NAMALWA (cell line): ENCODE measurements at places on chromosomes 1 and 21.

- DNase-seq, result peak; percentile 21
Observed at GRCh38 chr1:208177656-208178055, 66.5 kb downstream of the PLXNA2 start.

GRCh38 chr1:1455366-1455884 is 5.9 kb downstream of the ATAD3C start:
- no peak for DNase-seq

GRCh38 chr1:73839922-73840321 is 358.1 kb downstream of the LRRIQ3 start:
- peak; percentile 58 for DNase-seq

DNA sequence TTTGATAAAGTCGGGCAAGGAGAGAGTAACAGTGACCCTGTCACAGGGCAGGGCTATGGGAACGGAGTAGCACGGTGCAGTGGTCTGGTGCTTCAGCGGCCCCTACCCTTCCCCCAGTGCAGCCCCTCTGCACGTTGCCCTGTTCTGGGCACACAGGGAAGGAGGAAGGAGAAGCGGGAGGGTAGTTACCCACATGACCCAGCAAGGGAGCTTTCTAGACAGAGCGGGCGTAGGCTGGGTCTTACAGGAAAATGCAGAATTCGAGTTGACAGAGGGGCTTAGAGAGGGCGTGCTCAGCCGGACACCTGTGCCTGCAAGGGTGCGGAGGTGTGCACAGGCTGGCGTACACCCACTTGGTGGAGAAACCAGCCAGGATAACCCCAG is 341.2 kb downstream of the NPHP4 start:
- DNase-seq, result no peak
